NCI-H1436 (cell line): ENCODE measurements at places on chromosomes 7 and 10.

DNA sequence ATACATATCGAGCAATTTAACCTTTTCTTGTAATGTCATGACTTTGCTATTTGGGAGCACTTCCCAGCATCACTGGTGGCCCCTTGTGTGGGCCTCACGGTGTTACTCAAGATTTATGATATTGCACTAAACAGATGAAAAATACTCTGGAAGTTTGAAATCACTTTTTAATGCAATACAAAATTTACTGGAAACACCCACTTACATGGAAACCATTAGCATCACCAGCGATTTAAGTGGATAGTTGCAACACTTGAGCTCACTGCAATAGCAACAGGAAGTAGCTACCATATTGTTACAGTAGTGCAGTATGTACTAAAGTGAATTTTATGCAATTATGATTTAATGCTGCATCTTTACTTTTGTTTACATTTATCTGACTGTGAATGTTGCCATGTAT is 184.4 kb downstream of the MDFIC start:
- DNase-seq: no peak

- DNase-seq: no peak
Measured at GRCh38 chr7:22723637-22724036, 3.4 kb upstream of the IL6 start.

GRCh38 chr7:121871188-121871587 is 1.8 kb upstream of the PTPRZ1 start:
- no peak for DNase-seq

DNA sequence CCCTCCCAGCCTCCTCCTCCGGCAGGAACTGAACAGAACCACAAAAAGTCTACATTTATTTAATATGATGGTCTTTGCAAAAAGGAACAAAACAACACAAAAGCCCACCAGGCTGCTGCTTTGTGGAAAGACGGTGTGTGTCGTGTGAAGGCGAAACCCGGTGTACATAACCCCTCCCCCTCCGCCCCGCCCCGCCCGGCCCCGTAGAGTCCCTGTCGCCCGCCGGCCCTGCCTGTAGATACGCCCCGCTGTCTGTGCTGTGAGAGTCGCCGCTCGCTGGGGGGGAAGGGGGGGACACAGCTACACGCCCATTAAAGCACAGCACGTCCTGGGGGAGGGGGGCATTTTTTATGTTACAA is 83.3 kb downstream of the PAX2 start:
- no peak for DNase-seq

- DNase-seq: no peak
Measured at GRCh38 chr10:84994722-84995121, 666.3 kb downstream of the CCSER2 start.

GRCh38 chr7:135742371-135742770 is 6.2 kb downstream of the FAM180A start:
- DNase-seq: no peak

DNA sequence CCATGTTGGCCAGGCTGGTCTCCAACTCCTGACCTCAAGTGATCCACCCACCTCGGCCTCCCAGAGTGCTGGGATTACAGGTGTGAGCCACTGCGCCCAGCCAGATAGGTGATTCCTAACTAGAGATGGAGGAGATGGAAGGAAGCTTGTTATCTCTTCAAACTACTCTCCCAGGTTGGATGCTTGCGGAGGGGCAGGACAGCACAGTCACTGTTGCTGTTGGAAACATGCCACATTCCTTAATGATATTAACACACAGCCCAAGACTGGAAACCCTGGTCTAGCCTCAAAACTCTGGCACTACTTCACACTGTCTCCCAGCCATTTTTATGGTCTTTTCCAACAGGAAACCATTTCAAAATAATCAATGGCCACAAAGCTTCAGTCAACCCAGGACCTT is 468.8 kb upstream of the NRP1 start:
- DNase-seq: no peak
